ENCODE measurements at places on chromosomes 6 and 20.

GRCh38 chr20:31670371-31671228 lies 32.9 kb downstream of the COX4I2 start:
- DNase-seq = no peak
- H3K4me3 ChIP-seq = no peak overlapping the region
- peaks cover 67% of the 10 kb centered on the region for H3K4me1 ChIP-seq
- peaks cover 62% of the 10 kb centered on the region for H3K36me3 ChIP-seq
- no peaks in the 10 kb centered on the region for H3K27me3 ChIP-seq

DNA sequence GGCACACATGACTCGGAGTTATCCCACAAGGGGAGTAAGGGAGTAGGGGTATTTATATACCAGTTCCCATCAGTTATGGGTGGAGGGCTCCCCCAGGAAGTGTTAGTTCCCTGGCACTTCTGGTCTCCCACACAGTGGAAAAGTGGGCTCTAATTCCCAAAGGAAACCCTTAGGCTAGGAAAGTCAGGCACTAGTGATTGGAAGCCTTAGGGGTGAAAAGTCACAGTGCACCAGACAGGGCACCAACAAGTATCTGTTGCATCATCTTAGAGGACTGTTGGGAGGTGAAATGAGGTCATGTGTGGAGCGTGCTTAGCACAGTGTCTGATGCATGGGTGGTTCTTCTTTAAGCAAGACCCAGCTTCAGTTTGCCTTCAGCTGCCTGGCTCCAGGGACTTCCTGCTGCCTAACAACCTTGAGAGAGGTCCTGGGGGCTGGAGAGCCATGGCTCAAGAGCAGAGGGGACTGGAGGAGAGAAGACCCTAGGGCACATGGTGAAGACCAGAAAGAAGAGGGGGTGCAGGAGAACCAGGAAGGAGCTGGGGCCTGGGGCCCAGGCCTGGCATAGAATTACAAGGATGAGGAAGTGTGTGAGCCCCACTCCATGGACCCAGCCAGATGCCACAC lies 7.5 kb upstream of the FOXP4 start:
- no peak overlapping the region for H3K4me3 ChIP-seq
- no peaks in the 10 kb centered on the region for H3K27me3 ChIP-seq
- H3K4me1 ChIP-seq = peaks cover 5% of the 10 kb centered on the region

- H3K27ac ChIP-seq = no peak overlapping the region
- no peak for DNase-seq
- H3K27me3 ChIP-seq = peaks cover 2% of the 10 kb centered on the region
- no peaks in the 10 kb centered on the region for H3K4me1 ChIP-seq
- H3K4me3 ChIP-seq = no peak overlapping the region
Measured at GRCh38 chr20:10359621-10360040, 74.4 kb downstream of the MKKS start.

DNA sequence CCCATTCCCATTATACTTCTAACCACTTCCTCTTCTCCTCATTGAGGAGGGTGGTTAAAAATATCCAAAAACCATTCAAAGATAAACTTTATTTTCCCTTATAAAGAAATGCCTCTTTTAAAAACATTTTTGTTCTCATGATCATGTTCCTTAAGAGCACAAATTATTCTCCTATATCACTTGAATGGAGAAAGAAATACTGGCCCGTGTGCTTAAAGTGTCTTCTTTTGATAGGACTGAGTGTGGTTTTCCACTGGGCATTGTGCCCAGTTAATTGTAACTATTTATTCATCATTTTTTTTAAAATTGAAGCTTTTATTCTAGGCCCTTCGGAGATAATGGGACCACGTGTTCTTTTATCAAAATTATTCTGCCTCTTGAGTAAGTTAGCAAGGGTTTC lies 871.5 kb downstream of the QKI start:
- H3K4me3 ChIP-seq = no peak overlapping the region
- H3K27me3 ChIP-seq = no peaks in the 10 kb centered on the region
- H3K36me3 ChIP-seq = no peaks in the 10 kb centered on the region
- no peaks in the 10 kb centered on the region for H3K4me1 ChIP-seq

DNA sequence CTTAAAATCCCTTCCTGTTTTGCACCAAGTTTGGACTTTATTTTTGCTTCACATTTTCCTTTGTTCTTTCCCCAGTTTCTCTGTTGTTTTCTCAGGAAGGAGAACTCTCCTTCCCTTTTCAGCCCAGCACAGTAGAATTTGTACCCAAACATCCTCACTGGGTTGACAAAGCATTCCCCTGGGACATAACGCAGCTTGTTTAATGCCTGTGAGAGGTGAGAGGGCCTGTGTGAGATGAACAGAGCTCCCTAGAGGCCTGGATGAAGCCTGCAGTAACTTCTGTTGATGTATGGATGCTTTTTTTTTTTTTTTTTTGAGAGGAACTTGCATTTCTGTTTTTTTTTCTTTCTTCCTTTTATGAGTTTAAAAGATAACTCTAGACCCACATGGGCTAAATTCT lies 104.9 kb upstream of the SLC22A23 start:
- DNase-seq = no peak
- no peaks in the 10 kb centered on the region for H3K4me1 ChIP-seq
- no peaks in the 10 kb centered on the region for H3K36me3 ChIP-seq
- no peak overlapping the region for H3K4me3 ChIP-seq
- H3K27ac ChIP-seq = no peak overlapping the region
- peaks cover 4% of the 10 kb centered on the region for H3K27me3 ChIP-seq

- no peak for DNase-seq
- H3K27me3 ChIP-seq = peaks cover 4% of the 10 kb centered on the region
- no peak overlapping the region for H3K27ac ChIP-seq
- no peaks in the 10 kb centered on the region for H3K36me3 ChIP-seq
- no peaks in the 10 kb centered on the region for H3K4me1 ChIP-seq
Measured at GRCh38 chr6:98724537-98724936, 109.8 kb upstream of the POU3F2 start.

DNA sequence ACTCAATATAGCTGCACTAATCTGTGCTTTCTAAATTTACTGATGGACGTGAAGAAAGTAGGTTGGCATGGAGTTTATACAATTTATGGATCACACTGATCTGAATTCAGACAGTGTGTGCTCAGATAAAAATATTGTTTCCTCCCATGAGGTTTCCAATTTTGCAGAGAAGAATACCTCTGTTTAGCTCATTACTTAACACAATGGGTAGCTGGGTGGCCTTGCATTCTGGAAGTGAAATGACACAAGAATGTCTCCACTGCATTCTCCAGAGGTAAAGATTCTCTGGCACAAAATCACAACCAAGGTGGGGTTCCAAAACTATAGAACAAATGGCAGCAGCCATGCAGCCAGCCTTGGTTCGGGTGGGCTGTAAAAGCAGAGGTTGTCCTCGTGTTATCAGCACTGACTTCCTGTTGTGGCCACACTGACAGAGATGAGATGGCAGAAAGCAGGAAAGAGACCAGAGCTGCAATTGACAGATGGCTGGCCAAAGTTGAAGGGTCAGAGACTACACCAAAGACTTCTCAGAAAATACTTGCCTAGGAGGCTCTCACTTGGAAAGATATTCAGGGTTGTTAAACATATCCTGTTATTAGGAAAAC lies 50.2 kb downstream of the HDAC2 start:
- H3K4me3 ChIP-seq = no peak overlapping the region
- no peaks in the 10 kb centered on the region for H3K27me3 ChIP-seq
- peaks cover 10% of the 10 kb centered on the region for H3K4me1 ChIP-seq
- H3K27ac ChIP-seq = no peak overlapping the region
- peak; percentile 10 for DNase-seq

- no peaks in the 10 kb centered on the region for H3K27me3 ChIP-seq
- H3K4me1 ChIP-seq = no peaks in the 10 kb centered on the region
- H3K36me3 ChIP-seq = no peaks in the 10 kb centered on the region
- H3K4me3 ChIP-seq = no peak overlapping the region
- DNase-seq = no peak
Measured at GRCh38 chr20:25541676-25542075, 43.7 kb downstream of the NINL start.

- H3K4me3 ChIP-seq = no peak overlapping the region
- DNase-seq = no peak
- H3K27ac ChIP-seq = no peak overlapping the region
- peaks cover 13% of the 10 kb centered on the region for H3K27me3 ChIP-seq
Measured at GRCh38 chr6:912871-913835, 220.2 kb upstream of the EXOC2 start.

DNA sequence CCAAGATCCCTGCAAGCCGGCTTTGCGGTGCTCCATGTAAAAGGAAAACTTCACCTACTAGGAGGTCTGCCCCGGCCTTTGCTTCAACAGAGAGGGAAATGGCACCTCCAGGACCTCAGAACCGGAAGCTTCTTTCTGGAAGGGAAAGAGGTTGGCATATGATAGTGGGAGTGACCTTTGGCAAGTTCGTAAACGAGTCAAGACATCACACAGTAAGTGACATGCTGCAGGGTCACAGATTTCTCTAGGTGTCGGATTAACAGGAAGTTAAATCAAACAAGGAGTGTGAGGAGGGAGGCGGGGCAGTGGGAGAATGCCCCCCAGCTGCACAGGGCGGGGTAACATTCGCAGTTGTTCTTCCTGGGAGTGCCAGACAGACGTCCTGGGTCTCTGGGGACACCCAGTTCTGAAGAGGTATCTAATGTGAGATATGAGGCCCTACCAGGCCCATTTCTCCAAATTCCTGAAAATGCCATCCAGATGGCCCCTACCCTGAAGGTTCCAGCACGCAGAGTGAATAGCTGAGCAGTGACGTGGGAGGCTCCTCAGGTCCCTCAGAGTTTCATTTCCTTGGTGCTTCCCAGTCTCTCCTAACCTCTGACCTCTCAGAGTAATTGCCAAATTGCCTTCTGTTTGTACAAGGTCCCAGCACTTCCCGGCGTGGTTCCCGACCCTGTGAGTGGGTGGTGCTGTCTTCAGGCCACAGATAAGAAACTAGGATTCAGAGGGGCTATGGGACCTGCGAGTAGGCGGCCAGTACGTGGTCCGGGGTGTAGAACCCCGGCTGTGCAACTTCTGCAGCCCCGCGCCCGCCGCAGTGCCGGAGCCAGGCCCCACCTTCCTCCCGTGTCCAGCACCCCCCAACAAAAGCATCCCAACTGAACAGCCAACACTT lies 1.9 kb downstream of the RRBP1 start:
- peak overlapping the region; percentile 67 for H3K4me3 ChIP-seq
- peak overlapping the region; percentile 18 for H3K27ac ChIP-seq
- H3K4me1 ChIP-seq = peaks cover 18% of the 10 kb centered on the region
- peaks cover 12% of the 10 kb centered on the region for H3K27me3 ChIP-seq
- DNase-seq = no peak

DNA sequence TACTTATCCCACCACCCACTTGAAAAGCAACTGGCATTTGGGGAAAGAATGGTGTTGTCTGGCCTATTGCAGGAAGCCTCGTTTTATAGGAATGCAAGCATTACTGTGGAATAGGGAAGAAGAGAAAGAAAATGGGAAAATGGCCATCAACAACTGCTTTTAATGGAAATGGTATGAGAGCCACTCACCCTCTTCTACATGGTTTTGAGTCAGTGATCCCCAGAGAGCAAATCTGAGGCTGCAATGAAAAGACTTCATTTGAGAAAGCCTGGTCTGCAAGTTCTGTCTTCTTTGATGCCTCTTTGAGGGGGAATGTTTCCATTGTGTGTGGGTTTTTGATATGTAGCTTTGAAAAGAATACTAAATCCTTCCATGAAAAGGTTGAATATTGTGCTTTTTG lies 172.3 kb upstream of the HDDC2 start:
- H3K4me3 ChIP-seq = no peak overlapping the region
- H3K27ac ChIP-seq = no peak overlapping the region
- peaks cover 6% of the 10 kb centered on the region for H3K27me3 ChIP-seq
- no peak for DNase-seq
- H3K36me3 ChIP-seq = no peaks in the 10 kb centered on the region

GRCh38 chr6:106516616-106517015 lies 112.7 kb downstream of the RTN4IP1 start:
- H3K27ac ChIP-seq = peak overlapping the region; percentile 80
- peaks cover 35% of the 10 kb centered on the region for H3K36me3 ChIP-seq
- H3K27me3 ChIP-seq = no peaks in the 10 kb centered on the region

DNA sequence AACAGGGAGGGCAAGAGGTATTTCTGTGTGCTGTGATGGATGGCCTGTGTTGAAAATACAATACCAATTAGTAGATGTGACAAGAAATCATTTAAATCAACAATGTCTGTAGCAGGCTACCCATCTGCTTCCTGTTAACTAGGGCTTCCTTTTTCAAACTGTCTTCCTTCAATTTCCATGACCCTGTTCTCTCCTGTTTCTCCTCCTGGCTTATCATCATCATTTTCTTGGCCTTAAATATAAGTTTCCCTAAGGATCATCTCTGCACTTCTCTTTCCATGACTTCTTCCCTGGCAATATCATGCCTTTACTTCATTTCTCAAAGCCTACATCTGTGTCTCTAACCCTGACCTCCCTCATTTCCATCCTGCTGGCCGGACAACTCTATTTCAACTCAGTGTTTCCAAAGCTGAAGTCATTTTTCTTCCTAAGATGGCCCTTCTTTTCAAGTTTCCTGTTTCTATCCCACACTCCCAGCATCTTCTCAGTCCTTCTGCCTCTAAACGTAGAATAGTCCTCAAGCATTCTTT lies 18.2 kb downstream of the ZC2HC1B start:
- peaks cover 2% of the 10 kb centered on the region for H3K36me3 ChIP-seq
- DNase-seq = no peak
- H3K27ac ChIP-seq = no peak overlapping the region
- H3K27me3 ChIP-seq = no peaks in the 10 kb centered on the region
- H3K4me1 ChIP-seq = peaks cover 6% of the 10 kb centered on the region
- no peak overlapping the region for H3K4me3 ChIP-seq

DNA sequence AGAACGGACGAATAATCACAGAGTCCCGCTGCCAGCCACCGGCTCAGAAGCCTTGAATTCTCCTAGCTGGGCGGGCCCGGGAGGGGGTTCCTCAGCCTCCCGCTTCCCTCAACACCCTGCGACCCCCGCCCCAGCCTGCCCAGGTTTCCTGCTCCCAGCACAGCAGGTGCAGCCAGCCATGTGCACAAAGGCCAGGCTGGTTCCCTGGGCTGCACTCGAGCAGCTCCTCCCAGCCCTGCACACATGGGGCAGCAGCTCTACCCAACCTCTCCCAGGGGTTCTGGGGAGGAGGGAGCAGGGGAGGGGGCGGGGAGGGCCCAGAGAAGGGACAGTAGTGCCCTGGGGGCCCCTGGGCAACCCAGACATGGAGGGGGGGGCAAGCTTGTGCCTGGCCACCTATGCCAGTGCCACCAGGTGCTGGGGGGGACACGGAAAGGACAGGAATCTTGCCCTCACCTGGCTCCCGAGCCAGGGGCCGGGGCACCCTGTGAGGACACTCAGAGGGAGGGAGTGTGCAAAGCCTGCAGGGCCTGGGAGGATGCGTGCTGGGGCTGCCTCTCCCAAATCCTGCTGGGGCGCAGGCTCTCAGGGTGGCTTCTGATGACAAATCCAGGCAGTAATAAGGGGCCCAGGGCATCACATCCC lies 1.2 kb upstream of the NTSR1 start:
- peaks cover 8% of the 10 kb centered on the region for H3K4me1 ChIP-seq
- H3K27me3 ChIP-seq = peaks cover 25% of the 10 kb centered on the region

- peaks cover 6% of the 10 kb centered on the region for H3K27me3 ChIP-seq
- no peak for DNase-seq
- H3K4me3 ChIP-seq = no peak overlapping the region
- no peaks in the 10 kb centered on the region for H3K36me3 ChIP-seq
Measured at GRCh38 chr6:138026342-138026741, 80.9 kb downstream of the PERP start.

All from activated CD4-positive, alpha-beta memory T cell treated with anti-CD3 and anti-CD28 coated beads for 36 hours (primary cell).